Osteocyte (in vitro differentiated cells): ENCODE measurements at places on chromosomes 1 and 21.

- no peak for DNase-seq
Observed at GRCh38 chr21:44259082-44259705, 2.5 kb downstream of the DNMT3L start.

DNA sequence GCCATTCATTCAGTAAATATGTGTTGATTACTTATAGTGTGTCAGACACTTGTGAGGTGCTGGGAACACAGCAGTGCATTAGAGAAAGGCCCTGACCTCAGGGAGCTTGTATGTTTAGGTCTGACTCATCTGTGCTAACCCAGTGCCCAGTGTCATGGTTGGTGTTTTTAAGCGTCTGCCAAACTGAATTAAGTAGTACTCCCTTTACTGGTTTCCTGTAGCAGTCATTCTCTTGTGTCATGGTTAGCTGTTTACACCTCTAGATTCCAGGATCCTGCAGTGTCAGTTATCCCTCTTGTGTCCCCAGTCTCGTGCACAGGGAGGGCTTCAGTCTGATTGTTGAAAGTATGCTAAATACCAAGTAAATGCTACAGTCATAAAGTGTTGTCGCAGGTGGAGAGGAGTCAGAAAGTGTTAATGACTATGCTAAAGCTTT lies 14.2 kb downstream of the UCK2 start:
- no peak for DNase-seq

DNA sequence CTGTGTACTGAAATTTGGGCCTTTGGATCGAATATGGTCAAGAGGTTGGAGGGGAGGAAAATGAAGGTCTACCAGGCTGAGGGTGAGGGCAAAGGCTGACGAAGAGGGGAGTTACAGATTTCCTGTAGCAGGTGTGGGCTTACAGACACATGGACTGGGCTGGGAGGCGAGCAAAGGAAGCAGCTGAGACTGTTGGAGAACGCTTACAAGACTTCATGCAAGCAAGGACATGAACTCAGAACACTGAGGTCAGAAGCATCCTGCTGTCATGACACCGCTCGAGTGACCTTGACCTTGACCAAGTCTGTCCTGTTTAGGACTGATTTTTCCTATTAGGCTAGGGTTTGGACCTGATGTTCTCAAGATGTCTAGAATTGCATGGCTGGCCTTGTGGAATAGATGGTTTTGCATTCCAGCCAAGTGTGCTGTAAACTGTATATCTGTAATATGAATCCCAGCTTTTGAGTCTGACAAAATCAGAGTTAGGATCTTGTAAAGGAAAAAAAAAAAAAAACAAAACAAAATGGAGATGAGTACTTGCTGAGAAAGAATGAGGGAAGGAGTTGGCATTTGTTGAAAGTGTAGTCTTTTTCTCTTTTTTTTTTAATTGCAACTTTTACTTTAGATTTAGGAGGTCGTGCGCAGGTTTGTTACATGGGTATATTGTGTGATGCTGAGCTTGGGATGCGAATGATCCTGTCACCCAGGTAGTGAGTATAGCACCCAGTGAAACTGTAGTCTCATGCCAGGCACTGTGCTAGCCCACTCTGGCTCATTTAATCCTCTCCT lies 5.8 kb downstream of the ELF3 start:
- DNase-seq = no peak

- no peak for DNase-seq
Observed at GRCh38 chr21:42002421-42002958, 7.7 kb downstream of the ZBTB21 start.

GRCh38 chr1:211965108-211965805 lies 70.1 kb downstream of the INTS7 start:
- no peak for DNase-seq

DNA sequence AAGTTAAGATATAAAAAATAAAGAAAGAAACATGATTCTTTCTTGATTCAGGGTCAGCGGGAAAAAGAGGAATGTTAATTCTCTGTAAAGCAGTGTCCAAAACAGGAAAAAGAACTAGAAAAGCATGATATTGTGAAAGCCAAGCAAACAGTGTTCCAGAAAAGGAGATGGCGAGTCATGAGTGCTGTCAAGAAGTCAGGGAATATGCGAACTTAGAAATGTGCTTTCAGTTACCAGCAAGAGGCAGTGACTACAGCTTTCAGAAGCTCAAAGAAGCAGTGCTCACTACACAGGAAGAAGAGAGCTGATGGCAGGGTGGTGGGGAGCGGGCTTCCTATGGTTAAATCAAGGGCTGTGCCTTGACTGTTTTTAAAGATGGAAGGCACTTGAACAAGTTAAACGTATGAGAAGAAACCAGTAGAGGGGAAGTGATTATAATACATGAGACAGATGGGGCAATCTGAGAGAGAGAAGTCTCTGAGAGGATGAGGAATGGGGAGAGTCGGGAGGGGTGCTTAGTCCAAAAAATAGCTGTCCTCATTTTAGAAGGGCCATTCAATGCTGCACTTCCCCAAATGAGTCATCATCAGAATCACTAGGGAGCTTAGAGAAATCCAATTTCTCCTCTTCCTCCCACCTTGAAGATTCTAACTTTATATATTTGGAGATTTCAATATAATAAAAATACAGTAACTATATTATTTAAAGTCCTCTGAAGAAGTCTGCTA lies 90.4 kb downstream of the KCNK1 start:
- no peak for DNase-seq

DNA sequence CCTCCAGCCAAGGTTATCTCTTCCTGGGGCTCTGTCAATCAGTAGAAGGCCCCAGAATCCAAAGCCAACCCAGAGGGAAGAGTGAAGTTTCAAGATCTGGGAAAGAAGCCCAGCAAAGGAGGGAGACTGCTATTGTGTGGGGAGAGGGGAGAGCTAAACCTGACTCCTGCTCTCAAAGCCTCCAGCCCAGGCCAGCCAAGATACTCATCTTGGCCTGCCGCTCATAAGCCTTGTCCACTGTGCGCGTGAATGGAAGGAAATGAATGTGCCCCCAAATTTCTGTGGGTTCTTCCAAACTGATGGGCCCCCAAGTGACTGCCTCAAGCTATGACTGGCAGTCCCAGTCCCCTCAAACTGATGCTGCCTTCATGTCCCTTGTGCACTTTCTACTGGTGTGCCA lies 2.0 kb downstream of the PLXNA2 start:
- DNase-seq = no peak

DNA sequence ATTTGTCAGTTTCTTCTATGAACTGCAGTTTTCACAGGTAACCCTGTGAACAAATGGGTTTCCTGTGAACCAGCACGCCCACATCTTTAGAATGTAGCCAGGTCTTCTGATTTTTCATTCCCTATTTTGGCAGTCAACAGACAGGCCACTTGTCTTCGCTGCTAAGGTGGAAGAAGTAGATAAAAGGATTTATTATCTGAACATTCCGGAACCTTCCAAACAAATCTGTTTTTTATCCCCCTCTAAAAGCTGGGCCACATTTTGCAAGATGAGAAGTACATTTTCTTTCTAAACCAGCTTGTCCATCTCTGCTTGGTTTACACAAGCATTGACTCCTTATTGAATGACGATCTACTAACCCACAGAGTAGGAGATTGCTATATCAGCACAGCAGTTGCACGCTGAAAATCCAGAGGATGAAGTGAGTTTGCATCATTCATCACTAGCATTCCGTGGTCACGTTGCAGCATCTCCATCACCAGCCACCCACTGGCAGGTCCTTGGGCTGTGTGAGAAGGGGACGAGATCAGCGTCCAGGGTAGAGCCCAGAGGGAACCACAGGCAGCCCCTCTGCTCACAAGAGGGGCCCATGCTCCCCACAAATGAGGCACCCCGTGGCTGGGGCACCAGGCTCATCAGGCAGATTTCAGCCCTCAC lies 83.5 kb downstream of the TOMM20 start:
- no peak for DNase-seq

DNA sequence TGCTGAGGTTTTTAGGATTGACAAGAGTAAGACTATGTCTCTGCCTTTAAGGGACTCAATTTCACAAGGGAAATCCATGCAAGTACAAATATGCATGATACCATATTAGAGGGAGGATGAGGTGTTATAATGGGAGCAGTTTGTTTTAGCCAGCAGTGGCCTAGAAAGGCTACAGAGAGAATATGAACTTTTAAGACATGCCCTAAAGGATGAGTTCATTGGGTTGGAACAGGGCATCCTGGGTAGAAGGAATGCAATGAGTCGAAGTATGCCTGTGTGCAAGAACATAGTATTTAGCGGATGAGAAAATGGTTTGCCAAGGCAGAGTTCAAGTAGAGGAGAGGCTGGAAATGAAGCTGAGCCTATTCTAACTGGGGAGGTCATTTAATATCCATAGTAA lies 32.6 kb upstream of the LEPR start:
- DNase-seq = no peak

DNA sequence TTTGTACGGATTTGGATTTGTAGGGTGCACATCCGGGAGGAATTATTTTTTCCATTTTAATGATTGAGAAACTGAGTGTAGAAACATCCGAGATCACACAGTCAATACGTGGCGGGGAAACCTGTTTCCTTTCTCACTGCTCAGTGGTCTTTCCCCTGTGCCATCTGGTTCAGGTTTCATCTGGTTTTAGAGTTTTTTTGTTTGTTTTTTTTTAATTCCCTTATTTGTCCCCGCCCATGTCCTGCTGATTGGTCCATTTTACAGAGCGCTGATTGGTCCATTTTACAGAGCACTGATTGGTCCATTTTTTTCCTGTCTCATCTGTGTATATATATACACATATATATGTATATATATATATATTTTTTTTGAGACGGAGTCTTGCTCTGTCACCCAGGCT lies 6.0 kb downstream of the TRPM2 start:
- no peak for DNase-seq

- DNase-seq = no peak
Observed at GRCh38 chr1:92985101-92985500, 23.8 kb upstream of the DIPK1A start.

GRCh38 chr1:30037251-30038118 lies 685.9 kb downstream of the MATN1 start:
- DNase-seq = peak; percentile 77

DNA sequence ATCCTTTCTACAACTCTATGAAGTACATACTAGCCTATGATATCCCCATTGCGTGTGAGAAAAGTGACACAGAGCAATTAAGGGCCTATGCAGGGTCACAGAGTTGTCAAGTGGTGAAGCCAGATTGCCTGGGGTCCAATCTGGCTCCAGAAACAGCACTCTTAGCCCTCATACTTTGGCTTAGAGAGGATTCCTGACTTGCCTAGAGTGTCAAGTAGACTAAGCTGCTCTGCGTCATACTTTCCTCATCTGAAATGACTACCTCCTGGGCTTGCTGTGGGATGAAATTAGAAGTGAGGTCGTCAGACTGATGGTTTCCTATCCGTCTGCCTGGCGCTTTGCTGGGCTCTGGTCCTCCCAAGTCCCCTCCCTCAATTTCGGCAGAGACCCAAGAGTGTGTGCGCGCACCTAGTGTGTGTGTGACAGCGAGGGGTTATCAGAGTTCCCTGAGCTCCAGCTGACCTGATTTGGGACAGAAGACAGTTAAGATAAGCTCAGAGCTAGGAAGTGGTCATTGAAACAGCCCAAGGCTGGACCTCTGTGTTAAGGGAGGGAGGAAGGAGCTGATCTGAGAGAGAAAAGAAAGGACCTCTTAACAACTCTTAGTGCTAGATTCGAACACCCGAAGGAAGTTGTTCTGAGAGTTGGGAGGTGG lies 5.4 kb upstream of the NUAK2 start:
- DNase-seq = no peak

DNA sequence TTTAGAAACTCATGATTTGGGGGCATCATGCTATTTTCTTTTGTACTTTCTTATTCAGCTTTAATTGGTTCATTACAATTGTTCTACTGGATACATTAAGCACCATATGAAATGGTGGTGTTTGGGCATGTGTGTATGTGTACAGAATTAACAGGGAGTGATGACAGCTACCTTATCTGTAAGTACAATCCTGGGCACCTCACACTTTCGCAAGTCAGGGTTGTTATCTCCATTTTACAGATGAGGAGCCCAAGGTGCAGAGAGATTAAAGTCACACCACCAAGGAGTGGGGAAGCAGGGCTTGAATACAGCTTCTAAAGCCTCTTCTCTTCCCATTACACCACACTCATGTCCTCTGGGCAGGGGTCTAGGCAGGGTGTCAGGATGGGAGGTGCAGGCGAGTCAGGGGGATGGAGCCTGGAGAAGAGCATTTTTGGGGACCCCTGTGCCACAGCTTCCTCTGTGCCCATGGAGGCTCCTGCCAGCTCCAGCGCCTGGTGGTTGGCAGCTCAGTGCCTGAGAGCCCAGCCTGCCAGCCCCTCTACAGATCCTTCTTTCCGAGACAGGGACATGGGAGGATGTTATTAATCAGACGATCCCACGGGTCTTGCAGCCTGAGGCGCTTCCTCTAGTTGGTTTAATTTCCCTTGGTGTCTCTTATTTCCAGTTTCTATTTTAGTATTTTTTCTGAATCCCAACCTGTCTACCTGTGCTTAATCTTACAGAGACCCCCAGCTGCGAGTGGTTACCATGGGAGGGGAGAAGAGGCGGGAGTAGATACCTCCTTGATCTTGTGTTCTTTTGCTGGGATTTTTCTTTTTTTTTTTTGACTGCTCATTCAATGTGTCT lies 126.2 kb upstream of the CD34 start:
- no peak for DNase-seq

DNA sequence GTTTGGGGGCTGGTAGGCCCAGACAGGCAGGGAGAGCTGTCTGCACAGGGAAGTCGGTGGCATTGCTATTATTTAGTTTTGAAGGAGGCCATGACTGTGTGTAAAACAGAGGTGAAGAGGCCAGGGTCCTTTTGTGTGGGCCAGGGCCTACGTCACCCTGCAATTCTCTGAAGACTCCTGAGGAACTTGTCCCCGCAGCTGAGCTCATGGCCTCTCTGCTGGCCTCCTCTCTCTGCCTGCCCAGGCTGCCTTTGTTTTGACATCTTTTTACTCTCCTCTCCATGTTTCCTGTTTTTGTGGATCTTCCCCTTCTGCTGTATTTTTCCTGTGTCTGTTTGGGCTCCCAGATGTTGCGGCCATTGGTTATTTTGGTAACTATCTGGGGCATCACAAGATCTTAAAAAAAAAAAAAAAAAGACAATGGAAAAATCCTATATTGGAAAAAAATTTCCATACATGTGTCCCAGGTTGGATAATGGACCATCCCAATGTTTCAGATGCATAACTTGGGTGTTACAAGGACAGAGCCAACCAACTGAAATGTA lies 280.7 kb downstream of the RPS6KC1 start:
- no peak for DNase-seq

DNA sequence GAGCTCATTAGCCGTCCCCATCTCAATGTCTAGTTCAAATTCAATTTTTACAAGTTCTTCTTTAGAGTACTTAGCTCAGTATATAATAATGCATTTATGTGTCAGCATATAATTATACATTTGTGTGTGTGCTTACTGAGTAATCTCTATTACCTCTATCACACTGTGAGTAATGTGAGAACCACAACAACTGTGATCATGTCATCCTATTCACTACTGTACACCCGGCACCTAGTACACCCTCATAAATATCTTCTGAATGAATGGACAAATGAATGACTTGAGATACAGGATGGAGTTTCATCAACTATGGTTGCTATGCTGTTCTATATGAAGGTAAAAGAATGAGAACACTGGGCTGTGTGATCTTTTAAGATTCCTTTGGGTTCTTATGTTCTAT lies 124.0 kb downstream of the GPATCH2 start:
- DNase-seq = no peak

GRCh38 chr1:1259951-1260600 lies 13.6 kb upstream of the C1QTNF12 start:
- no peak for DNase-seq
